ENCODE measurements at places on chromosomes 2 and 18. TPM values are rescaled to one million over a fixed set of nuclear protein-coding genes. Genes with fewer than 3 reads are reported as not detected.
A peak's percentile ranks its signal among the peaks of the same experiment; 100 is the strongest.

- DNase-seq = peak; percentile 24
Measured at GRCh38 chr2:17190527-17190926, 327.7 kb downstream of the RAD51AP2 start.

DNA sequence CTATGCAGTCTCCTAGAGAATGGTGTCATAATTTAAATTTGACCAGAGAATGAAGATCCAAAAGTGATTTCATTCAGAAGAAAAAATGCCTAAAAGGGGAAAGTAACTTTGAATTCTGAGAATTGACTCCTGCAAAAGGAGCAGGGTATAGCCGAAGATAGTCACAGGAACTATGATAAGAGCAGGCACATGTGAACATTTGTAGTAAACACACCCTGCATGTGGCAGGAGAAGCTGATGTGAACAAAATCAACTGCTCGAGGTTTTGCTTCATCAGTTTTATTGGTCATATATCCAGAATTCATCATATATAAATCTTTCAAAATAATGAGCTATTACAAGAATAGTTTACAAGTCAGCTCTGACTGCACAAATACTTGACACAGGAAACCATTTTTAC is 14.0 kb downstream of the MCFD2 start:
- DNase-seq = no peak

GRCh38 chr2:73257425-73258125 is 23.5 kb downstream of the CCT7 start:
- no peak for DNase-seq

DNA sequence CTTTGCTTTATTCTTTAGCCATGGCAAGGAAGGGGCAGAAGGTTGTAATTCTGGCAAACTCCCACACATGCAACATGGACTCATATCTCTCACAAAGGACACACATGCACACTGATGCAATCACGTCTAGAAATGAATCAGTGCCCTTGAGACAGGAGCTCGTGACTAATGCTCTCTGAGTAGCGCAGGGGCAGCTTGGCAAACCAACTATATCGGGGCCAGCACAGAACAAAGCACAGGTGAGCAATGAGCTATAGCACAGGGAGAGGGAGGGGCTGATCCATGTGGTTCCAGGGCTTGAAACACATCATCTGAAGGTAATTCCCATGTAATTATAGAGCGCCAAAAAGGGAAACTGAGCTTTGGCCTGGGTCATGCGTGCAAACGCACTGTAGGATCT is 165.2 kb upstream of the KLF7 start:
- DNase-seq = no peak

- no peak for DNase-seq
Measured at GRCh38 chr2:54603357-54603756, 120.1 kb upstream of the EML6 start.

The SP5 gene
- 0.21 TPM for total RNA-seq

- DNase-seq = no peak
Measured at GRCh38 chr2:135685361-135685760, 56.3 kb upstream of the UBXN4 start.

- DNase-seq = no peak
Measured at GRCh38 chr2:163324677-163325076, 411.1 kb downstream of the FIGN start.

DNA sequence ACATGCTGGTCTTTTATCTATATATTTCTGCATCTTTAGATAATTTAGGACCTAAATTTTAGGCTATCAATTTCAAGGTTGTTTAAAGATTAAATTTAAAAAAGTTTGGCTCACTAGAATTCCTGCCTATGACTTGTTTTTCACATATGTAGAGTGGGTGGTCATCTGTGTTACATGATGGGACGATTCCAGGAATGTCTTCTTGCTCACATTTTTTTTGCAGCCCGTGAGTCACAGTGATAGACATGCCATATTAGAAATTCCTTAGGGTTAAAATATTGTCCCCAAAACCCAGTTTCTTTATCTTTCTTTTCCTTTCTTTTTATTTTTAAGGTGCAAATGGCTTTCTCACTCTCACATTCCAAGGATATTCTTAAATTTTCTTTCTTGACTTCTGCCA is 652.0 kb downstream of the PLCL1 start:
- no peak for DNase-seq

All from GM23338 (cell line).